Left ventricle myocardium inferior (tissue), 1 donor: ENCODE measurements at places on chromosomes 5 and 9.

GRCh38 chr9:104843644-104844240 lies 79.8 kb downstream of the NIPSNAP3B start:
- no peak for DNase-seq

GRCh38 chr5:62100201-62100600 lies 205.8 kb upstream of the KIF2A start:
- no peak for DNase-seq

DNA sequence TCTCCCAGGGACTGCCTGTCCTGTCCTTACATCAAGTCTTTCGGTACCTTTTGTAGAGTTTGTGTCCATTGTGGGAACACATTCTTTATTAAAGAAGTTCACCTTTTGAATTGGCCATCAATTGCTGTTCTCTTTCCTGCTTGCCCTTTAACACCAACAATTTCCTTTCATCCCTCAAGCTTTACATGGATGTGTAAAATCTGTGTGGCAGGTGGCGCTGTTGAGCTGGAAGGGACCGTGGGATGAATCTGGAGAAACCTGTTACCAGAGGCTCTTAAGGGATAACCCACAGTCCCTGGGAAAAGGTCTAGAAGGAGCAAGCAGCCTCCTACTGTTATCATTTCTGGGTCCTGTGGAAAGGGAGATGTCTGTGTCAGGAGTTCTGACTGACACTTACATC lies 7.9 kb upstream of the ZFP62 start:
- peak; percentile 78 for DNase-seq

DNA sequence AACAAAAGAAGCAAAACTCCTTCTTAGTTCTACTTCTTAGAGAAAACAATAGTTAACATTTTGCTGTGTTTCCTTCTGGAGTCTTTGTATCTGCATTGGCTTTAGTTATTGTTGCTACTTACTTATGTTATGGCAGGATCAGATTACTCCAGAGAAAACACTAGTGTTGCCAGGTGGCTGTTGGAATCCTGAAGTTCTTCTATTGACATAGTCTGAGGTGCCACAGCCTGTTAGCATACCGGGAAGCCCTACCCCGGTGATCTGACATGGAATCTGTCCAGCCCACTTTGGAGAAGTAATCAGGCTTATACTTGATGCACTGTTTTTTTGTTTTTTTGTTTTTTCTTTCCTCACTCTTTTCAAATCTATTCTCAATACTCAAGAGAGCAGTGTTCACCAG lies 68.5 kb upstream of the CEP78 start:
- no peak for DNase-seq

GRCh38 chr9:105662184-105663104 lies at the start of gene TAL2:
TAL2 (plus strand) TSS chr9:105662457; CDS start chr9:105662497, 40 bp downstream.
- DNase-seq = no peak

GRCh38 chr9:33467526-33467925 lies 6.2 kb downstream of the NOL6 start:
- no peak for DNase-seq

DNA sequence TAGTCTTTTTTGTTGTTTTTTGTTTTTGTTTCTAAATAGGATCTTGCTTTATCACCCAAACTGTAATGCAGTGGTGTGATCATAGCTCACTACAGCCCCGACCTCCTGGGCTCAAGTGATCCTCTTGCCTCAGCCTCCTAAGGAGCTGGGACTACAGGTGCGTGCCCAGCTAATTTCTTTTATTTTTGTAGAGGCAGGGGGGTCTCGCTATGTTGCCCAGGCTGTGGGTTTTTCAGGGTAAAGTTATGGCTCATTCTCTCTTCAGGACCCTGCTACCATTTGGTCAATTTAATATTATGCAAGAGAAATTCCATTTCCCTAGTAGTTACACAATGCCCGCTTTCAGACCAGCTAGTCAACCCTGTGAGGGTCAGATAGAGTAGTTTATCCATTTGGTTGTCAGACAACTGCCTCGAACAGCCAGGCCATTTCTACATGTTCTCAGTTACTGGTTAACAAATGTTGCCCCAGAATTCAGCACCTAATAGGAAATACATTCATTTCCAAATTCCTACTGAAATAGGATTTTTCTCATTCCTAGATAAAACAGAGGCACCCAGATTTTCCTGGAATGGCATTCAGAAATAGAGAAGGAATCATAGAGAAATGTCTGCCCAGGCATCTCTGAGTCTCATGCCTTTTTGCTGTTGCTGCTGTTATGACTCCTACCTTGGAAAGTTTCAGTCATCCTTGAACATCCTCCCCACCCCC lies 6.4 kb upstream of the GLIS3 start:
- DNase-seq = no peak

GRCh38 chr5:59264639-59265245 lies 628.8 kb downstream of the PDE4D start:
- no peak for DNase-seq

DNA sequence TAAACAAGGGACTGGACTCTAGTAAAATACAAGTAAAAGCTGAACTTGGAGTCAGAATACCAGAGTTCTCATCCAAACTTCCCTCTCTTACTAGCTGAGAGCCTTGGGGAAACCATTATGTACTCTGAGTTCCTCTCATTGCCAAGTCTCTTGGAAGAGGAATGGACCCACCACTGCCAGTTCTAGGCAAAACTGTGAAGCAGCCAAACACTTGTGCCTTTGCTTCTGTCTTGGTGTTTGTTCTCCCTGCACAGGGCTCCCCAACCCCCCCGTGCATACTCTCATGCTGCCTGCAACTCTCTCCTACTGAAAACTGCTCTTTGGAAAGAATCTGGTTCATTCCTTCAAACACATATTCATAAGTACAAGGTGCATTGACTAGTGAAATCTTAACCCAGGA lies 102.6 kb downstream of the PDZD2 start:
- DNase-seq = peak; percentile 59

DNA sequence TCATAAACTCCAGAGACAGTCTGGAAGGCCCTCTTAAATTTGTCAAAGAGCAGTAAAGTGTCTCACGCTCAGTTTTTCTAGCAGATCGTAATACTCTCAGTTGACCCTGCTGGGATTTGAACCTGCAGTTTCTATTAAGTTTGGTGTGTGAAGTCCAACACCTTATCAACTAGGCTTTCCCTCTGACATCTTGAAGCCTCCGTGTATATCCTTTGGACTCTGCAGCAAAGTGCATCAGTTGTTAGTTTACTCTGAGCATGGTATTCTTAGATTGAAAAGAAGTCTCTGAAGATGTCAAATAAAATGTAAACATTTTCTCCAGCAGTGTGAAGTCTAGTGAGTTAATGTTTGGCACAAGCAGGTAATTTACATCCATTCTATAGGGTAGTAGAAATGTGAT lies 2.4 kb downstream of the FUBP3 start:
- no peak for DNase-seq

- DNase-seq = no peak
Observed at GRCh38 chr5:9374025-9374424, 171.8 kb downstream of the SEMA5A start.

- DNase-seq = no peak
Observed at GRCh38 chr5:75620184-75620959, 9.1 kb downstream of the ANKDD1B start.

DNA sequence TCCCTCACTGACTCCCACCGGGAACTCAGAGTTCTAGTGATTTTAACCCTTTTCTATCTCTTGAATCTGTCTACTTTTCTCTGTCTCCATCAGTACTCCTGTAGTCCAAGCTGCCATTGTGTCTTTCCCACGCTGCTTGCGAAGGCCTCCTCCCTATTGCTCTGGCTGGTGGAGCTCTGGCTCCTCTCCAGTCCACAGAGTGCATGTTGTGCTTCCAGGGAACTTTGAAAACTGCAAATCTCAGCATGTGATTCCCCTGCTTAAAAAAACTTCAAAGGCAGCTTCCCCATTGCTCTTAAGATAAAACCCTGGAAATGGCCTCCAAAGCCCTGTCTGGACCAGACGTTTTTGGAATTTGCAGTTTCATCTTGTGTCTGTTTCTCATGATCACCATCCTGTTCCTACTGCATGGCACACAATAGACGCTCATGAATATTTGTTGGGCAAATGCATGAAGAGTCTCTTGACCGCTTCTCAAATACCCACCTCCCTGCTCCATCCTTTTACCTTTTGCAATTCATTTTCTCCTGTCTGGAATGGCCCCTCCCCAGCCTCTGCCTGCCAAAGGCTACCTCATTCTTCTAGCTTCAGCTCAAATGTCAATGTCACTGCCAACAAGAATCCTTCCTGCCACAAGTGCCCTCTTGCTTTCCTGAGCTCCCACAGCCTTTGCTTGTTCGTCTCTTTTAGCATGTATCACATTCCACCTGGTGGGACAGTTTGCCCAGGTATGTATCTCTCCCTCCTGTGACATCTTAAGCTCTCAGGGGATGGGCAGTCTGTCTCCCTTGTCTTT lies 293.2 kb downstream of the ARHGAP26 start:
- DNase-seq = peak; percentile 76

DNA sequence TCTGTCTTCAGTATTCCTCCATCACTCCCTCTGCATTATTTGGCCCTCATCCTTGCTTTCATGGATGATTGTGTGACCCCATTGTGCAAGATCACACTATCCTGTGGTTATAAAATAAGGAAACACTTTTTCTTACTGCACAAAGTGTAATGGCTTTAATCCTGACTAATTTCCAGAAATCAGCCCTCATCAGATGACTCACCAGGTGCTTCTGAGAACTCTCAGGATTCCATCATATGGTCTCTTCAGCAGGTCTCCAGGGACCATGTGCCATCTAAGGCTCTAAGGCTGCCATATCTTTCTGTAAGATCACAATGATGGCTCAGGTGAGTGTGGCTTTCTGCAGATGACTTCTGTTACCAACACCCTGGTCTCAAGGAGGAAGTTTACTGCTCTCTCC lies 27.3 kb upstream of the FER start:
- no peak for DNase-seq

DNA sequence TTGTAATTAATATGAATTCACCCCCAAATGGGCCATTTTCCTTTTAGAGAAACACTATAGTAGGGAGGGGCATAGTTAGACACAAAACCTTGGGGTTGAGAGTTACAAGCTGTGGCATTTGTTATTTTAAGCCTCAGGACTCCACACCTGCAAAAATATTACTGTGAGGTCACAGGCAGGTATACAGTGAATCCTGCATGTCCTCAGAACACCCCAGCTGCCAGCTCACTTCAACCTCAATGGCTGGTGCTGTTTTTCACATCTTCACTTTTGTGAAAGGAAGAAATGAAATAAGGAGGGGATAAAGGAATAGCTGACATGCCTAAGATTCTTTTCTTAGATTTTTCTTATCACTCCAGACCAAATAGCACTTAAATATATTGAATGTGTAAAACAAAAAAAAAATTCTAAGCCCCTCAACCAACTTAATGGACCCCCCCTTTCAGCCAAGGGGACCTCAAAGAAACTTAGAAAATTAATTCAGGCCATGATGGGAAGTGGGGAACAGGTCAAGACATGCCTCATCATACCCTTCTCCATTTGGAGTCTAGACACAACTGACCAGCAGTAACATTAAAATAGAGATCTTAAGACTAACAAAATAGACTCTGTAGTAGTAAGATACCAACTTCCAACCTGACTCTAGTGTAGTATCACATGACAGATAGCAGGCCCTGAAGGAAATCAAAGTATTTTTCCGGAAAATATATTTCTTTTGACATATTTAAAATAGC lies 9.2 kb downstream of the C9orf85 start:
- DNase-seq = no peak

DNA sequence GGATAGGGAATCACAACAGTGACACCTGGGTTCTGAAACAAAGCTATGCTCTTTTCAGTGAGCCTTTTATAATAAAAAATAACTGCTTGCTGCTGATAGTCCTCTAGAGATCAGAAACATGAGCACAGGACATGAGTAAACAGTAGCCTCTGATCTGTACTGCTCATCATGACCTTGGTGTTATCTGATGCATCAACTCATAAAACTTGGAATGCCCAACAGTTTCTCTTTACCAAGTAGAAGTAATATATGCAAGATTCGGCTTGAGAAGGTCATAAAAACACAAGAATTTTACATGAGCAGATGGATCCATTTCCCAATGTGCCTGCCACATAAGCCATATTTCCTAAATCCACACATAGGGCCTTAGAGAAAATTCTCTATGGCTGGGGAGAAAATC lies 318.3 kb upstream of the GRAMD2B start:
- DNase-seq = no peak

GRCh38 chr5:147921136-147921535 lies 14.8 kb upstream of the C5orf46 start:
- no peak for DNase-seq

DNA sequence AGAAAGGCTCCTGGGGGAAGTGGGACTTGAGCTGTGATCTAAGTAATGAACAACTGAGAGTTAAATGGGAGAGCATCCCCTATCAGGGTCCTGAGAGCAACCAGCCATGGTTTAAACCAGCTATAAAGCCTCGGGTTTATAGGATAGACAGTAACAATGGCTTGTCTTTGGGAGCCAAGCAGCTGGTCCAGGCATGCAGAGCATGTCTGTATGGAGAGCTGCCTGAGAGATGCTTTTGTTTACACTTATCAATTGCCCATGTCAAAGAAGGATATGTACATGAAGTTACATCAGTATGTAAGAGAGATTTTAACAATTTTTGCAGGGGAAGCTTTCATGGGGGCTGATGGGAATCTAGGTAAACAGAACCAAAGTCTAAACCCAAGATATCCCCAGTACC lies 4.4 kb downstream of the TGFBI start:
- DNase-seq = no peak

- peak; percentile 62 for DNase-seq
Observed at GRCh38 chr9:94867281-94867841, 140.9 kb downstream of the AOPEP start.

GRCh38 chr9:129716091-129716490 lies 36.8 kb downstream of the PTGES start:
- no peak for DNase-seq
